ENCODE measurements at places on chromosomes 7 and 10.

DNA sequence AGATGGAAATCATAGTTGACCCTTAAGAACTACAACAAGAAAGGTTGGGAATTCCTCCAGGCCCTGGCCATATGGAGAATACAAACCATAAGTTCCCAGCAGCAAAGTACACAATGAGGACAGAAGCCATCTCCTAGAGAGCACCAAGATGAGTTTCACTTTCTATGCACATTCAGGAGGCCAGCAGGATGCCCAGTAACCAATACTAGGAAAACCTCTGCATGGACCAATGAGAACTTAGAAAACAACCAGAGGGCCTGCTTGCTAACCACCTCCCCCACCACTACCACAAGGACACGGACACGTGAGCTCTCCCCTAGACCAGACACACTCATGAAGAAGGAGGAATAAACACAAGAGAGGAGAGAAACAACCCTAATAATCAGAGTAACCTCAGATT, 56.3 kb downstream of the IFIT5 start:
- no peak for DNase-seq

GRCh38 chr7:100173806-100174495, 3.2 kb downstream of the GPC2 start:
- DNase-seq = no peak

DNA sequence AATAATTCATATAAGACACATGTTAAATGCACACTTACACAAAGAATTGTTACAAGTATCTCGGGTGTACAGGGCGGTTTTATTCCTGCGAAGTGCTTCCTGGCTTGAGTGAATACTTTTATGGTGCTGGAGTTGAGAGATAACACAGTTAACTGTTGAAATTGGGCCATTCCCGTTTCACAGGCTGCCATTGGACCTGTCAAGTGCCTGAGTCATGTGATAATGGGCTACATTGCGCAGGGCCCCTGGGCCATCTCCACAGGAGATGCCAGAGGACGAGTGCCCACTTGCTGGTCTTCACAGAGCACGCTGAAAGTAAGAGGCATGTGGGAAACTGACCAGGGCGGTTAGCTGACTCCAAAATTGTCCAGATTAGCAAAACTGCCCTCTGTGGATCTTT, 4.8 kb downstream of the FBH1 start:
- DNase-seq = no peak

DNA sequence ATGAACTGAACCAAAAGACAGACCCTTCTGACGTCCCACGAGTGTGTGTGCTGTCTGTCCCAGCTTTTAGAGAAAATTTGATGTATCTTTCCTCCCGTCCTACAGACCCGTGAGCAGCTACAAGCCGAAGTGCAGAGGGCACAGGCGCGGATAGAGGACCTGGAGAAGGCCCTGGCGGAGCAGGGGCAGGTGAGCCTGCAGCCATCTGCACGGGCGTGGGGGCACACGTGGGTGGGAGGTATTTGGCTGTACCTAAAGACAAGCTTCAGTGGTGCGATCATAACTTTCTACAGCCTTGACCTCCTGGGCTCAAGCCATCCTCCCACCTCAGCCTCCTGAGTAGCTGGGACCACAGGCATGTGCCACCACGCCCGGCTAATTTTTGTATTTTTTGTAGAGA, 41.7 kb upstream of the DPYSL4 start:
- DNase-seq = no peak

- DNase-seq = no peak
Observed at GRCh38 chr10:121899727-121900126, 28.1 kb downstream of the ATE1 start.

- DNase-seq = no peak
Observed at GRCh38 chr7:159093351-159093971, 51.2 kb downstream of the VIPR2 start.

DNA sequence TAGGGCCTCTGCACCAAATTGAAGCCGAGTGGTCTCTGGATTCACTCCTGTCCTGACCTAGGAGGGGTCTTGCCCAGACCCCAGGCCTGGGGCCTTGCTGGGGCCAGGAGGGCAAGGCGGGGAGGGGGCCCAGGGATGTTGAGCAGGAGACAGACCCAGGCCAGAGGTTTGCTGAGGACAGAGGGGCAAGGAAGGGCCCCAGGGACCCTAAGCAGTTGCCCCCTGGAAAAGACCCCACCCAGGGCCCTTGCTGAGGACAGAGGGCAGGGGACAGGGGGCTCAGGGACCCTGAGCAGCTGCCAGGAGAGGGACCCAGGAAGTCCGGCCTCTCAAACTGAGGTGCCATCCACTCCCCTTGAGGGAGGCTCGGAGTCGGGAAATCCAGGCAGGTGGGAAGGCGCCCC, 32.7 kb downstream of the FOXL3 start:
- DNase-seq = no peak

Measured in fibroblast of skin of right biceps (primary cell).